ENCODE measurements at places on chromosomes 7 and 10.
A peak's percentile ranks its signal among the peaks of the same experiment; 100 is the strongest.

DNA sequence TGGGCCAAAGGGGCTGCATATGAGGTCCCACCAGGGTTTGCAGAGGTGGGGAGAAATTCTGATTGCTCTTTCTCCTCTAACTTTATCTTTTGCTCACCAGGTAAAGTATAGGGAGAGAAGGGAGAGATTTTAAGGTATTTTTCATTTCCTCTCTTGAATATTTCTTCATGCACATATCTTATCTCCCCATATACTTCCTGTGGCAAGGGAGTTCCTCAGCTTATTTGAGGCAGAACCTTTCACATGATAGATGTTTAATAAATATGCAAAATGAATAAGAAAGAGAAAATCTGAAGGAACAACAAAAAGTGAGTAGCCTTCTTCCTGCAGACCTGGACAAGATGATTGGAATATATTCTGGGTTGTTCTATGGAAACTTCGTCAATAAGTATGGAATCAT, 67.4 kb upstream of the PDCD4 start:
- DNase-seq, result no peak

GRCh38 chr7:83936056-83936708, 258.4 kb downstream of the SEMA3A start:
- DNase-seq, result peak; percentile 26

DNA sequence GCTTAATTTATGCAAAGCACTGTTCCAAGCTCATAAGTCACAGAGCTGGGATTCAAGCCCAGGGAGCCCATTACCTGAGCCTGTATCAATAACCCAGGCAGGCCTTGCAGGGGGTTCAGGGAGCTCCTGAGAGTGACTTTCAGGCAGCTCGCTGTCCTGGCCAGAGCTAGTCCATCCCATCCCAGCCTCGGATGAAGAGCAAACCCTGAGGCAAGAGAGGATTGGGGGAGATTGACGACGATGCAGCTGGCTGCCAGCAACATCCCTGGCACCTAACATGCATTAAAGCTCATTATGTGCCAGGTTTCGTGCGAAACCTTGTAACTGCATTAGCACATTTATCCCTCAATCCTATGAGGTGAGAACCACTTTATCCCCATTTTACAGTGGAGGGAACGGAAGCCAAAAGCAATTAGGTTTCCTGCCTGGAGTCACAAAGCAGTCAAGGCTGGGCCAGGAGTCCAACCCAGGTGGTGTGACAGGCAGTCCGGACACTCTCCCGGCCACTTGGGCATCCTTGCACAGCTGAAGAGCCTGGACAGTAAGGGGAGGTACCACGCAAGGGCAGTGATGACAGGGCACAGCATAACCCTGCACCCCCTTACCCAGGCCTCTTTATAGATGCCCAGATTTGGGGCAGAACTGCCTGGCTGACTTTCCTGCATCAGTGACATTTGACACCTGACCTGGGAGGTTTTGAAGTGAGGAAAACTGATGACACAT, 129.8 kb upstream of the CHST15 start:
- no peak for DNase-seq

DNA sequence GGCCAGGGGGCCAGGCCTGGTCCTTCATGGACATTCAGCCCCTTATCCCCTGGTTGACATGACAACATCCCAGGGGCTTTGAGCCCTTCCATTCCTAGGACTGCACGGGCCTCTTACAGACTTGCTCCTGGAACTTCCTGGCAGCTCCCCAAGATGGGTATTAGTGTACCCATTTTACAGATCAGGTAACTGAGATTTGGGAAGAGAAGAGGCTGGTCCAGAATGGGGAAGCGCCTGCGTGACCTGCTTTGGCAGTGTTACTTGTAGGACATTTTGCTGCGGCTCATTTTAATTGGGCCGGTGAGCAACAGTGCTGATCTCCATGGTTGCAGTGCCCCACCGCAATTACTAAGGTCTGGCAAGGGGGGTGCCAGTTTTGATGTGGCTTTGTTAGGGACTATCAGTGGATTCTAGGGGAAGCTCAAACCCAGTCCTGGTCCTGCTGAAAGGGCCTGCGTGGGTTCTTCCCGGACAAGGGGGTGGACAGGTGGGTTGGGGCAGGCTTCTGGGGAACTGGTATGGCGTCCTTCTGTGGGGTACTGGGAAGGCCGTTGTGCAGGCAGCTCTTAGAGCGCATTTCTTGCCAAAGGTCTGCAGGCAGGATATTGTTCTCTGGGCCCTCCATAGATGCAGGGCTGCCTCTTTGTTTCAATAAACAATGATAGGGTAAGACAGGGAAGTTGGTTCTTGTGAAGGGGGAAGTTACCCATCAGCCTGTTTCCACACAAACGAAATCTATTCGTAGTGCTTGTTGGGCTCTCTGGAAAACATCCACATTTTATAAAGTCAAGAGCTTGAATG, 137.6 kb downstream of the RGS10 start:
- DNase-seq, result no peak

GRCh38 chr10:70967591-70968587, 79.5 kb upstream of the PCBD1 start:
- no peak for DNase-seq

- DNase-seq, result no peak
These were observed 20.2 kb upstream of the PDGFA start for GRCh38 chr7:539731-540411.

- DNase-seq, result no peak
These were observed 195.8 kb upstream of the HABP2 start for GRCh38 chr10:113356794-113357680.

DNA sequence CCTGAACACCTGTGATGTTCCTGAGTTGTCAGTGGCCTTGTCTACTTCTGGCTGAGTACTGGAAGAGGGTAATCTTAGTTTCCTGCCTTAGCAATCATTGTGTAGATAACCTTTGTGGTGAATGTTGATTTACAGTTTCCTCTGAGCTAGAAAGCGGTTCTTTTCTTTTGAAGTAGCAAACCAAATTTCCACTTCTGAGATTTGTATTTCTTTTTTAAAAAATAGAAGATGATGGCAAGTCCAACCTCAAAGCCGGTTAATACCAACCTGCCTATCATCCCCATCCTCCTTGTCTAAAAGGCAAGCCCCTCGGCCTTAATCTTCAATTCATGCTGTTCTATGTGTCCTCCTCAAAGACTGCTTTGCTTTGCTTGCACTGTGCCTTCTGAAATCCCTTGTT, 12.5 kb upstream of the PALS2 start:
- DNase-seq, result no peak

GRCh38 chr10:8039321-8039881, 15.1 kb upstream of the GATA3 start:
- no peak for DNase-seq

- no peak for DNase-seq
These were observed 41.8 kb downstream of the PRTFDC1 start for GRCh38 chr10:24910574-24910973.

- no peak for DNase-seq
These were observed 76.8 kb upstream of the PTER start for GRCh38 chr10:16360001-16360400.

DNA sequence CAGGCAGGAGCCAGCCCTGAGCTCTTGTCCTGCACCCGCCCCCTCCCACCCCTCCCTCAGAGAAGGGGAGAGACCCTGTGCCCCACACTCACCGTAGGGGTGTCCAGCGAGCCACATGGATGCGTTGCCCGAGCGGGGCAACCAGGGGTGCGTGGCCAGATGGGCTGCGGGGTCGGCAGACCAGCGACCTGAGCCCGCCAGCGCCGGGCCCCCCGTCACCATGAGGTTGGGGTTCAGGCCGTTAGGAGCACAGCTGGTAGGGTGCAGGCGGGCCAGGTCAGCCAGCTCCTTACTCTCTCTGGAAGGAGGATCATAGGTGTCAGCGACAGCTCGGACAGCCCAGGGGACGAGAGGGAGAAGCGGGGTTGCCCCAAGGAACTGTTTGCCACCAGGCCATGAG, 46.4 kb downstream of the TNRC18 start:
- DNase-seq, result no peak

DNA sequence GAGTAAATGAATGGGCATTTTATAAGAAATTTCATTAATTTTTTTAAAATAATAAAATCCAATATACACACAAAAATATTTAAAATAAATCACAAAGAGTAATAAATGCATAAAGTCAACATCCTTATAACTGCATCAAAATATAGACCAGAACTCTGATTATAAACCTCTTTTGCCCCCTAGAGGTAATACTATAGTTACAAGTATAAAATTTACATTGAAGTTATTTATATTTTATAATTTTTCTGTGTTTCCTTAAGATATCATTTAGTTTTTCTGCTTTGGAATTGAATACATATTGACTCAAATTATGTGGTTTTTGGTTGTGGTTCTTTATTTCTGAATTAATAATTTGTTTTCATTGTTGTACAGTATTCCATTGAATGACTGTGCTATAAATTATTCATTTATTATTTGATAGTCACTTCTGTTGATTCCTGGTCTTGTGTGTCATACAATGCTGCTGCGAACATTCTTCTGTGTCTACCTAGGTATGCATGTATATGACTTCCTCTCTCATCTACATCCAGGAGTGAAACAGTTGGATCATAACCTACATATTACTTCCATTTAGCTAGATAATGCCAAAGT, 673.6 kb downstream of the IPMK start:
- no peak for DNase-seq

DNA sequence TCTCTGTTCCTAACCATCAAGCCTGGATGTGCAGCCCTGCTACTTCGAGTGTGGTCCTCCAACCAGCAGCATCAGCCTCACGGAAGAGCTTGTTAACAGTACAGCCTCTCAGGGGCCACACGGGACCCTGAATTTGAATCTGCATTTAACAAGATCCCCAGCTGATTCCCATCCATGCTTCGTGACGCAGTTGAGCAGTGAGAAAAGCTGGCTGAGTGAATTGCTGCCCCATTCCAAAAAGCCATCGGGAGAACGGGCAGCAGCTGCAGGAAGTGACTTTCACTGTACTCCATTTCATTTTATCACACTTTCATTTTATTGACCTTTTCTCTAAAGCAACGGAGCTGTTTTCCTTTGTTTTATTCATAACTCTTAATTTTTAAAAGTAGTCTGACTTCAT, 22.5 kb downstream of the FAM171A1 start:
- no peak for DNase-seq

DNA sequence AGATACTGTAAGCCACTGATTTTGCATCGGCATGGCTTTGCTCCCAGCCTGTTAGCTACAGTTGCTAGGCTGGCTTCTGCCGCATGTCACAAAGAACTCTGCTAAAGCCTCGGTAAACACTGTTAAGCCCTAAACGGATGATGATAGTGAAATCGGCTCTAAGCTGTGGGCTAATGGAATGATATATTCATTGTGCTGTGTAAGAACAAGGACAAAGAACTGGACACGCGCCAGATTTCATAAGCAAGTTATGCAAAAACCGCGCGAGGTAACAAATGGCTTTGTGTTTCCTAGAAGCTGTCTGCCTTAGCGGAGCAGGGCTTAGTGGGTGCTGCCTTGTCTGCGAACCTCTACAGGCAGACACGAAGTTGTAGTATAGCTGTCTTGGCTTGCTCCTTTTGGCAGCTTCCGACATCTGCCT, 331.3 kb upstream of the COBL start:
- DNase-seq, result no peak

- no peak for DNase-seq
These were observed 857.9 kb downstream of the TYW1 start for GRCh38 chr7:67854221-67855178.

- no peak for DNase-seq
These were observed 171.3 kb downstream of the MAGI2 start for GRCh38 chr7:79282070-79282694.

DNA sequence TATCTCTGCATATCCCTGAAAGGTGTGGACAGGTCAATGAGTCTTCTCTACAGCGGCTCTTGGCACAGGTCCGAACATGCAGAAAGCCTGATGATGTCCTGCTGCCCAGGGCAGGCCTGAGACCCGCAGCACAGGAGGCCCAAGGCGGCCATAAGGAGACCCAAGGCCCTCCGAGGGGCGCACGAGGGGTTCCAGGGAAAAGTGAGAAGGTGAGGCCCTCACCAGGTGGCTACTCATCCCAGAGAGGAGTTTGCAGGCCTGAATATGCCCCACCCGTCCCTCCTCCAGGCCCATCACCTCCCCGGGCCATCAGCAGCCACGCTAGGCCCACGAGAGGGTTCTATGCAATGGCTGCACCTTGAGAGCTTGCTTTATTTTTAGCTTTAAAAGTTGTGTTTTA, 173.4 kb upstream of the RHEB start:
- DNase-seq, result no peak

DNA sequence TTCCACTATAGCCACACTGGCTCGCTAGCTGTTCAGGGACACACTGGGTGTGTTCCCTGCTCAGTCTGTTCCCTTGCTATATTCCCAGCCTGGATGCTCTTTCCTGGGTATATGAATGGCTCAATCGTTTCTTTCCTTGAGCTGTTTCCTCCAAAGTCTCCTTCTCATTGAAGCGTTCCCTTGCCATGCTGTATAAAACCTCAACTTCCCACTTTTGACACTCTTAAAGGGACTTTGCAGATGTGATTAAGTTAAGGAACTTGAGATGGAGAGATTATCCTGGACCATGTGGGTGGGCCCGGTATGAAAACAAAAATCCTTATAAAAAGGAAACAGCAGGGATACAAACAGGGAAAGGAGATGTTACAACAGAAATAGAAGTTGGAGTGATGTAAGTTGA, 973.1 kb downstream of the LRMDA start:
- DNase-seq, result no peak

GRCh38 chr7:2281541-2281940, 32.7 kb downstream of the SNX8 start:
- DNase-seq, result no peak

- DNase-seq, result no peak
These were observed 61.0 kb downstream of the GALNT11 start for GRCh38 chr7:152086513-152086912.

DNA sequence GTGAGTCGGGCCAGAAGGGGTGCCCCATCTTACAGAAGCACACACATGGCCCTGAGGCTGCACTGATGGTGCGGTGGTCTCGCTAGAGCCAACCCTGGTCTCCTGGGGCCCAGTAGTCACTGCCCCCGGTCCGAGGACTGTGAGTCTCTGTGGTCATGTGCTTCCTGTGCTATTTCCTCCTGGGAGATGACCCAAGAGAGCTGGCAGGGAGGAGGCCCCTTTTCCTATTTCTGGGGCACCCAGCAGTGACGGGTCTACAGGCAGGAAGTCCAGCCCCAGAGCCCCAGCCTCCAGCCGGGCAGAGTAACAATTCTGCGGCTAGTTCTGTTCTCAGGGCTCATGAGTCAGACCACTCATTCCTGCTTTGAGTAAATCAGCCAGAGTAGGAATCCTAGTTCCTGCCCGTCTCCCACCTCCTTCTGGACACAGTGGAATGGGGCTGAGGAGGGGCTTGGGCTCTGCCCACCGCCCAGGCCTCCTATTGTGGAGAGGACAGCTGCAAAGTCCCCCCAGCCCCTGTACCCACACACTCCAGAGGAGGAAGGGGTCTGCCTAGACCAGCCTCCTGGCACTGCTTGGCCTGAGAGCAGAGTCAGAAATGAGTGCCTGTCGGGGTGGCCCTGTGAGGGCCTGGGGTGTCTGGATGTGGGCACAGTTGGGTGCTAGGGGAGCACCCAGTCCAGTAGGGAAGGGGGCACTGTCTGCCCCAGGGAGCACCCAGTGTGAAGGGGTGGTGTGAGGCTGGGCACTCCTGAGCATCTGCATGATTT, 80.5 kb upstream of the PPIF start:
- DNase-seq, result no peak

DNA sequence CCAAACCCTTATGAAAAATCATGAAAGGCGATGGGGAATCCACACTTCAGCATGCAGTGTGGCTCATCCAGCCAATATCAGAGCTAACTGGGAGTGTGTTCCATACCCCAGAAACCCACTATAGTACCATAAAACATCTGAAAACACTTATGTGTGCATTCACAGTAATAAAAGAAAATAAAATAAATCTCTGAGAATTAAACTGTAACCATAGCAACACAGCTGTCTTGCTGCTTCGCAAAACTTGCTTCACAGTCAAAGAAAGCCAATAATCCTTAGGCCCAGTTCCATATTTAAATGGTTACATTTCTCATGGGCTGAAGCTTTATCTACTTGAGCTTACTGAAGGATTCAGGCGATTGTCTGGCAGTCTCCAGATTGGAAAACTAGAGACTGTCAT, 19.9 kb upstream of the POLR1F start:
- no peak for DNase-seq

Data from NCI-H1436 (cell line).